ENCODE measurements at places on chromosomes 5 and 9.

- peak; percentile 63 for DNase-seq
These were observed 35.9 kb downstream of the SVEP1 start for GRCh38 chr9:110543631-110544051.

- DNase-seq = no peak
These were observed 10.7 kb upstream of the SLC2A8 start for GRCh38 chr9:127386249-127386648.

- no peak for DNase-seq
These were observed 5.1 kb upstream of the CDC42SE2 start for GRCh38 chr5:131258733-131259132.

DNA sequence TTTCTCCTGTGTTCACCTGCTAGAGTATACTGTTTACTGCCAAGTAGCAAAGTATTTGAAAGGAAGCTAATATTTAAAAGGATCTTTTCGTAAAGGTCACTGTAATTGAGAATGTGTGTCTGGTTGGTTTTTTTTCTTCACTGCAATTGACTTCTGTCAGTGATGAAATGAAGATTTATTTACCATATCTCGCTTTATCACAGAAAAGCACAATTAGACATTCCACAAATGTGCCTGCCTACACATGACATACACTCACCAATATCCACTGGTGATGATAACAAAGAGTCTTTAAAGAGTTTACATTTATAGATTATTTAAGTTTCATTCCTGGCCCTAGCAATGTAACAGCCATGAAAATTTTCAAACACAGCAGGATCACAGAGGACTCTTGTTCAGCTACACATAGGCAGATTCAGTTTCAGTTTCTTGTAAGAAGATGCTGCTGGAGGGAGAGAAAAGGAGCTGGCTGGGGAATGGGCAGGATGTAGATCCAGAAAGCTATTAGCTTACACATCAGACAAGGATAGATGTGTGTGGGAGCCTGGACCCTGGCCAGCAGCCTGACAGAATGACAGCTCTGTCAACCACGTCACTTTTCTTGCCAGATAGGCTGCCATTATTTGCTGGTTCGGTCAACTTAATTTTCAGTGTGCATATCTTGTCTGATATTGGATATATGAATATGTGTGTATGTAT is 104.0 kb downstream of the GDNF start:
- DNase-seq = peak; percentile 43

DNA sequence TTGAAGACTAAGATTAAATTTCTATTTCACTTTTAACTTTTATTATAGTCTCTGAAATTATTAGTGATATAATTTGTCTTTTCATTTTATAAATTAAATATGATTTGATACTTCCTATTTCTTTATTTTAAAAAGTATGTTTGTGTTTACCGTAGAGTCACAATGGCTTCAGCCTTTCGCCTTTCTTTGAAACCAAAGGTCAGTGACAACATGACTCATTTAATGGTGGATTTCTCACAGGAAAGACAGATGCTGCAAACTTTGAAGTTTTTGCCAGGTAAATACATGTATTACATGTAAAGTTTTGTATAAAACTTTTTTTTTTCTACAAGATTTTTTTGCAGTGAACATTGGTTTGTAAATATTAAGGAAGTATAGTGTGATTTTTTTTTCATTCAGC is 36.4 kb downstream of the FSD1L start:
- no peak for DNase-seq

- no peak for DNase-seq
These were observed 2.0 kb downstream of the NKD2 start for GRCh38 chr5:1010641-1011046.

GRCh38 chr5:151238303-151238741 is 14.4 kb upstream of the CCDC69 start:
- no peak for DNase-seq

- DNase-seq = no peak
These were observed 106.5 kb upstream of the LRRTM2 start for GRCh38 chr5:138981586-138981985.

GRCh38 chr5:132243366-132243977 is 14.0 kb upstream of the PDLIM4 start:
- no peak for DNase-seq

- DNase-seq = peak; percentile 49
These were observed 141.6 kb upstream of the SPRY4 start for GRCh38 chr5:142466195-142466971.

GRCh38 chr9:107868186-107868585 is 378.6 kb upstream of the KLF4 start:
- no peak for DNase-seq

- DNase-seq = peak; percentile 60
These were observed 162.2 kb downstream of the OXCT1 start for GRCh38 chr5:41707853-41708603.

- DNase-seq = no peak
These were observed 5.5 kb downstream of the CXXC5 start for GRCh38 chr5:139653616-139654015.

GRCh38 chr5:154479944-154480750 is 2.1 kb upstream of the HAND1 start:
- DNase-seq = no peak

DNA sequence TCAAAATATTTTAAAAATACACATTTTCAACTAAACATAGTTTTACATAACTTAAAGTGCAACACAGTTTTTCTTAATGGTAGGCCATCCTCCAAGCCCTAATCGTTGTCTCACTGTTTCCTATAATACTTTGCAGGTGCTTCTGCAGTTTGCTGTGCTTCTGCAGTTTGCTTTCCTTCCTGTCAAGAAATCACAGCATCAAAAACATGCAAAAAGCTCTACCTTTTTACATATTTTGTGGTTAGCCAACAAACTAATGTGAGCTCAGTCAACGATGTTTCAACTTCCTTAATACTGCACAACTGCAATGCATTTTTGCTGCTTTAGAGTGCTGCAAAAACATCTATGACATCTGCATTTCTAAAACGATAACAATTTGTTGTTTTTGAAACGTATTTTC is 25.2 kb downstream of the EMB start:
- no peak for DNase-seq

- peak; percentile 96 for DNase-seq
These were observed 96.8 kb downstream of the ZNF608 start for GRCh38 chr5:124649491-124650146.

- DNase-seq = no peak
These were observed 33.5 kb downstream of the PDGFRB start for GRCh38 chr5:150122158-150122510.

DNA sequence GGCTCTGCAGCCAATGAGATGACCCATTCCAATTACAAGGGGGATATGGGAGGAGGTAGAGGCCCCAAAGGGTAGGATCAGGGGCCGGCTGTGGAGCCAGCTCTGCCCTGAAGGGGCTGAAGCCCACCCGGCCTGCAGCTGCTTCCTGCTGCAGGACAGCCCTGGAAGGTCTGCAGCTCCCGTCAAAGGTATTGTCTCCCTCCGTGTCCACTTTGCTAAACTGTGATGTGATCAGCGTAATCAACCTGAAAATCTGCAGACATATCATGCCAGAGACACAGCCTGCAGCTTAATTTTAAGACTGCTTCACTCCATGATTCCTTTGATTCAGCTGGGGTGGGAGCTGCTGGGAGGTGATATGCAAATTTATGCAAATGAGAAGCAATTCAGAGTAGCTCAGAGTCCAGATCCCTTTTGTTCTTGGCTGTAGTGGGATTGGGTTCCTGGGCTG is 90.7 kb downstream of the GADD45G start:
- DNase-seq = no peak
